ENCODE measurements at places on chromosomes 5 and 9.

GRCh38 chr5:144369006-144369405, 198.3 kb downstream of the KCTD16 start:
- DNase-seq: no peak
- no peaks in the 10 kb centered on the region for H3K27me3 ChIP-seq
- no peak overlapping the region for H3K27ac ChIP-seq
- H3K4me1 ChIP-seq: no peaks in the 10 kb centered on the region
- no peaks in the 10 kb centered on the region for H3K36me3 ChIP-seq

GRCh38 chr5:7494481-7495130, 98.7 kb downstream of the ADCY2 start:
- no peak overlapping the region for H3K27ac ChIP-seq
- DNase-seq: no peak
- no peaks in the 10 kb centered on the region for H3K4me1 ChIP-seq
- no peak overlapping the region for H3K4me3 ChIP-seq

DNA sequence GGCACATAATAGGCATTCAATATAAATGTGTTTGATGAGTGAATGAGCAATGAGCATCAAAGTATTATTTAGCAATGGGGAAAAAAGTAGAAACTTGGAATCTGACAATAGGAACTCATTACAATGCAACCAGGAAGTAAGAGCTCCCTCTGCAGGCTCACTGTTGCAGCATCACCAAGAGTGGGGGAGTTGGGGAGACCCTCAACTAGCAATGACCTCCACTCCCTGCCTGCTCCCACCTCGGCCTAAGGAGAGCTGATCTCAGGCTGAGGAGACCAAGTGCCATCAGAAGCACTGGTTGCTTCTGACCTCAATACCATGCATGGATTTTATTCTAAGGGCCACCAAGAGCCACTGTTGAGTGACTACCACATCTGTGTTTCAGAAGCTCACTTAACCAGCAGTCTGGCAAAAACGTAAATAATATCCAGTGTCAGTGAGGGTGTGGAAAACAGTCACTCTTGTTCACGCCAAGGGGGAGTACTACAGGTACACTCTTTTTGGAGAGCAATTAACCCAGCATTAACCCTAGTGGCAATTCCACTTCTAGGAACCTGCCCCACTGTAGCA, 8.0 kb downstream of the VDAC1 start:
- no peaks in the 10 kb centered on the region for H3K36me3 ChIP-seq
- no peak overlapping the region for H3K4me3 ChIP-seq
- peaks cover 48% of the 10 kb centered on the region for H3K4me1 ChIP-seq

GRCh38 chr9:84570482-84571154, 98.9 kb upstream of the NTRK2 start:
- H3K27ac ChIP-seq: no peak overlapping the region
- no peaks in the 10 kb centered on the region for H3K36me3 ChIP-seq
- H3K27me3 ChIP-seq: no peaks in the 10 kb centered on the region
- H3K4me1 ChIP-seq: no peaks in the 10 kb centered on the region
- no peak overlapping the region for H3K4me3 ChIP-seq
- DNase-seq: no peak

DNA sequence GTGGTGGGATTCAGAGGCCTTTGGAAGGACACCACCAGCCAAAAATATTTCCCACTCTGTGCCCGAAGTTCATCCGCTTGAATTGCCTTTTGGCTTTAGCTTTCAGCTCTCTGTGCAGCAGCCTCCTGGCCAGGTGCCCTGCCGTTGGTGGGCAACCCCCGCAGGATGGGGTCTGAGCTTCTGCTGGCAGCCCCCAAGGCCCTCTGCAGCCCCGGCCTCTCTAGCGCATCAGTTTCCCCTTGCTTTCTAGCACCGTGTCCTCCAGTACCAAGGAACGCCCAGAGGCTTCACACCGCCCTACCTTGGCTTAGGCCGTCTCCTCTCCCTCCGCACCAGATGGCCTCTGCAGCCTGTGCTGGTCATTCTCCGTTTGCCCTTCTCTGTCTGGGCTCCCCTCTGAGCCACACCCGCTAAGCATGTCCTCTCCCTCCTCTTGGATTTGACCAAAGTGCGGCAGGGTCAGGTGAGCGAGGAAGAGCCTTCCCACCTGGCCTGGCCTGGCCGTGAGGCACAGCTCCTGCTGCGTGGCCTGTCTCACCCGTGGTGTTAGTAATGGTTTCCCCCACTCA, 4.2 kb upstream of the TSC1 start:
- peak; percentile 41 for DNase-seq
- H3K27ac ChIP-seq: no peak overlapping the region
- no peak overlapping the region for H3K4me3 ChIP-seq
- no peaks in the 10 kb centered on the region for H3K27me3 ChIP-seq

DNA sequence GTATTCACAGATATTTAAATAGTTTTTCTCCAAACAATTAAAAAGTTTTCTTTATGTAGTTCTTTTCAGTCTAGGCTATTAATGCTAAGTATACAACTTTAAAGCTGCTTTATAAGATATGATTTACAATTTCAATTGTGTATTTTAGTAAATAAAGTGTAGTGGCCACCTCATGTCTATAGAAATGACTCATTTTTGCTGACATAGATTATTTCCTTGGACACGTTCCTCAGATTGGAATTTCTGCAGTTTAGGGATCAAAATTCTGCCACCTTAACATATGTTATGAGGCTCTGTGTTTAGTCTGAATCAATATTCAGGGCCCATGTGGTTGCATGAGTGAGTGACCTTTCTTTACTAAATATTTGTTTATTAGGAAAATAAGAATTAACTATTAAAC, 750.2 kb downstream of the IRX1 start:
- no peak for DNase-seq
- no peak overlapping the region for H3K4me3 ChIP-seq
- H3K27me3 ChIP-seq: no peaks in the 10 kb centered on the region

DNA sequence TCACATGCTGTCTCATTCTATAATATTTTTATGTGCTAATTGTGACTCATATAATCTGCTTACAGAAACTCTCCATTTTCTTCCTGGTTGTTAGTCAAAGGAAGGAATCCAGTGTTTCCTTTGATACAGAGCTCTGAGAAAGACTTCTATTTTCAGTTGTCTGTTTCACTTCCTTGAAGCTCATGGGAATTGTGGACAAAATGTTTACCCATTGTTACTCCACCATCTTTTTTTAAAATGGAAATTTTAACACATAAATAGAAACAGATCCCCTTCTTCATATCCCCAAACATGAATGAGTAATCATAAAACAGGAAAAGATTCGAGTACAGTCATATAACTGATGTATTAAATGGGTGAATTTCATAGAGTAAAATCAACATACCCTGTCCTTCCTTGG, 42.0 kb upstream of the KCNN2 start:
- no peak overlapping the region for H3K4me3 ChIP-seq
- no peaks in the 10 kb centered on the region for H3K36me3 ChIP-seq
- H3K27ac ChIP-seq: peak overlapping the region; percentile 72

- no peaks in the 10 kb centered on the region for H3K36me3 ChIP-seq
- H3K4me3 ChIP-seq: no peak overlapping the region
- no peaks in the 10 kb centered on the region for H3K4me1 ChIP-seq
- DNase-seq: peak; percentile 36
- H3K27me3 ChIP-seq: no peaks in the 10 kb centered on the region
These were observed 253.1 kb downstream of the TLR4 start for GRCh38 chr9:117957267-117957666.

DNA sequence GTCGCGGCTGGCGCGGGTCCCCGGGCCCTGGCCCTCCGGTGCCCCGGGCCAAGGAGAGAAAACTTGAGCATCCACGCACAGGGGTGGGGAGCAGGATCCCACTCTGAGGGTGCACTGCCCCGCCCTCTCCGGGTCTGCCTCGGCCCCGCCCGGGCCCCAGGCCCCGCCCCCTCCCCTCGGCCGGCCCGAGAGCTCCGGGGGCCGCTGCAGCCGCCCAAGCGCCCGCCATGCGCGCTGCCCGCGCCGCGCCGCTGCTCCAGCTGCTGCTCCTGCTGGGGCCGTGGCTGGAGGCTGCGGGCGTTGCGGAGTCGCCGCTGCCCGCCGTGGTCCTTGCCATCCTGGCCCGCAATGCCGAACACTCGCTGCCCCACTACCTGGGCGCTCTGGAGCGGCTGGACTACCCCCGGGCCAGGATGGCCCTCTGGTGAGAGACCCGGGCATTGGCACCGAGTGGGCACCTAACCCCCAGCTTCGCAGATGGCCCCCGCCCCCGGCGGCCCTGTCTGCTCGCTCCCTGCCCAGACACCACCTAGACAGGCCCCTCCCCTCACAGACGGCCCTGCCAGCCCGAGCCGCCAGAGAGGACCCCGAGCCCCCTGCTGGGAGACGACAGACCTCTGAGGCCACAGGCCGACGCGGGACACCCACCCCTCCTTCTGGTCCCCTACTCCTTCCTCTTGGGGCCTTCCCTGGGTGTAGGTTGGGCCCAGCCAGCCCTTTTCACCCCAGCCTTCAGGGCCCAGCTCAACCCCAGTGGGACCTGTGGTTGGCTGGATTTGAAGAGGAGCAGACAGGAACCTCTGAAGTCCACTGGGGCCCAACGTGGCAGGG, at the start of gene CERCAM:
Gene CERCAM (plus strand): TSS at position 207 of the 831 bp plus-strand sequence. CDS start 21 bp downstream, at position 228.
- H3K4me3 ChIP-seq: peak within 1 kb of the TSS; percentile 98
- H3K27ac ChIP-seq: peak within 1 kb of the TSS; percentile 54
- H3K27me3 ChIP-seq: peaks cover 12% of the 10 kb centered on the region
- peak; percentile 47 for DNase-seq

DNA sequence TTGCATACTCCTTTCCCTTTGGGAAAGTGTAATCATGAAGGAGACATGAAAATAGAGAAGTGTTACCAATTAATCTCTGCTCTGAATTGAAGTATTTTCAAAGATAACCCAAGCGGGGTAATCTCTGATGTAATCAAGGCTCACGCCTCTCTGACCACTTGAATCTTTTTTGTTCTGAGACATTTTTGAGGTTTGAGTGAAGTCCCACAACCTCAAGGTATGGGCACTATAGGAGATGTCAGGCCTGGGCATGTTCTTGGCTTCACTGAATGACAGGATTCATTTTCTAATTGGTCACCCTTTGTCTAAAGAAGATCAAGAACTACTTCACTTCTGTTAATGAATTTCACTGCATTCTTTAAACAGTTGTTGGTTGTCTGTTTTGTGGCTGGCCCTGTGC, 23.7 kb downstream of the ENHO start:
- H3K27me3 ChIP-seq: no peaks in the 10 kb centered on the region
- no peaks in the 10 kb centered on the region for H3K36me3 ChIP-seq
- no peak overlapping the region for H3K4me3 ChIP-seq
- H3K27ac ChIP-seq: no peak overlapping the region

DNA sequence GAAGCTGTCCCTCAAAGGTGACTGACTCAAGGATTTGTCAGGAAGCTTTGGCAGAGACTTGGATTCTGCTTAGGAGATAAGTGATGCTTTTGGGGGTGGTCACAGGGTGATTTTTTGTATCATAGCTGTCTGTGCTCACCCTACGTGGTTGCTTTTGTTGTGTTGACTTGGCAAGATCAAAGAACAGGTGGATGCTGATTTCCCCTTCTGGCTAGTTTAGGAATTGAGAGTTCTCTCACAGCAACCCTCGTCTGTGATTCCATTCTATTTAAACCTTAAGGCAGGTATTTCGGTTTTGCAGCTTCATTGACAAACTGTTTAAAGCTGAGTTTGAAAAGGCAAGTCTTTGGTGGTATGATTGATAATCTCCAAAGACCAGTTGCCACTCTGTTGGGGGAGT, 27.2 kb downstream of the ARHGAP26 start:
- H3K27me3 ChIP-seq: no peaks in the 10 kb centered on the region
- H3K27ac ChIP-seq: peak overlapping the region; percentile 73
- no peaks in the 10 kb centered on the region for H3K36me3 ChIP-seq

- H3K36me3 ChIP-seq: no peaks in the 10 kb centered on the region
- H3K4me3 ChIP-seq: no peak overlapping the region
- no peaks in the 10 kb centered on the region for H3K27me3 ChIP-seq
- no peak overlapping the region for H3K27ac ChIP-seq
- H3K4me1 ChIP-seq: no peaks in the 10 kb centered on the region
These were observed 83.9 kb downstream of the KCTD16 start for GRCh38 chr5:144254552-144254951.

DNA sequence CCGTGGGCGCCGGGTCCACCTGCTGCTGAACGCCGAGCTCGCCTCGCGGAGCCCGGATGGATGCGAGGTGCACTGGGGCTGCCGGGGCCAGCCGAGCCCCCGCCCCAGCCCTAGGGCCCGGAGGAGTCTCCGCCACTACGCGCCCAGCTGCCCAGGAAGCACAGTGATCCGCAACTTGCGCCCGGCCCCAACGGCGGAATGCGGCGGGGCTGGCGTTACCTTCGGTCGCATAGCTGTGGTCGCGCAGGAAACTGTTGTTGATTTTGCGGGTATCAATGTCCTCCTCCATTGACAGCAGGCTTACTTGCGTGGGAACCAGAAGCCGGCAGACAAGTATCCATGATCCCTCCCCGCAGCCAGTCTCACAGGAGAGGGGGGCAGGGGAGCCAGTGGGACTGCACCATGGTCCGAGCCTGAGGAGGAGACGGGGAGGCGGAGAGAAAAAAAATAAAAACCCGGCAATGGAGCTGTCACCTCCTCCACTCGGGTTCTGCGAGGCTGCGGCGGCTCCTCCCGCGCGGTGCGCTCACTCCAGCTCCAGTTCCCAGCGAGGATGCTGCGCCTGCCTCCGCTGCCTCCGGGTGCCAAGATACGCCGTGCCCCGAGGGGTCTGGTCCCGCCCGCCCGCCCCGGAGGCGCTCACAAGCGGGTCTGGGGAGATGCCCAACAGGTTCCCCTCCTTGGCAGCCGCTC, 628 bp downstream of the PPP2R2B start:
- H3K4me3 ChIP-seq: peak overlapping the region; percentile 55
- H3K27me3 ChIP-seq: no peaks in the 10 kb centered on the region

GRCh38 chr5:78667461-78668103, 19.0 kb upstream of the LHFPL2 start:
- DNase-seq: no peak
- no peaks in the 10 kb centered on the region for H3K36me3 ChIP-seq
- no peaks in the 10 kb centered on the region for H3K4me1 ChIP-seq
- no peak overlapping the region for H3K4me3 ChIP-seq

GRCh38 chr5:95022967-95023695, 261.8 kb downstream of the MCTP1 start:
- no peaks in the 10 kb centered on the region for H3K36me3 ChIP-seq
- DNase-seq: no peak
- no peak overlapping the region for H3K4me3 ChIP-seq
- peaks cover 3% of the 10 kb centered on the region for H3K4me1 ChIP-seq

GRCh38 chr9:124198331-124198730, 59.4 kb upstream of the NEK6 start:
- no peaks in the 10 kb centered on the region for H3K27me3 ChIP-seq
- H3K4me3 ChIP-seq: no peak overlapping the region
- H3K36me3 ChIP-seq: no peaks in the 10 kb centered on the region
- H3K27ac ChIP-seq: no peak overlapping the region
- no peaks in the 10 kb centered on the region for H3K4me1 ChIP-seq

DNA sequence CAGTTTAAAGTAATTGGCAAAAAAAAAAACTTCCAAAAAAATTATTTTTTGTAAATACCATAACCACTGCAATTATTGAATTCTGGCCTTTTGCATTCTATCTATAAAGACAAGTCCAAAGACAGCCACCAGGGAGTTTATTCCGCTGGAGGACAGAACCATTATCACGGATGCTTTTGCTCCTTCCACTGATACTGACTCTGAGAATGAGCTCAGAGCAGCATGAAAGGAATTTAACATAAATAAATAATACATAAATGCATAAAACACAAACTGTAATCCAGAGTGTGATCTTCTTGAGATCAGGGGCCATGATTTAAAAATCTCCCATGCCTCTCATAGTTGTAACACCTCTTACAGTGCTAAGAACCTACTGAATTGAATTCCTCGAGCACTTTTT, 264.8 kb downstream of the ARRDC3 start:
- H3K27ac ChIP-seq: no peak overlapping the region
- no peaks in the 10 kb centered on the region for H3K36me3 ChIP-seq
- H3K27me3 ChIP-seq: no peaks in the 10 kb centered on the region
- no peak for DNase-seq
- H3K4me3 ChIP-seq: no peak overlapping the region
- H3K4me1 ChIP-seq: peaks cover 16% of the 10 kb centered on the region

- H3K27ac ChIP-seq: no peak overlapping the region
- no peak for DNase-seq
- H3K27me3 ChIP-seq: no peaks in the 10 kb centered on the region
- H3K4me3 ChIP-seq: no peak overlapping the region
These were observed 102.0 kb downstream of the LPAR1 start for GRCh38 chr9:110936237-110936636.
